SW480 (cell line): ENCODE measurements at places on chromosomes 4 and X.

DNA sequence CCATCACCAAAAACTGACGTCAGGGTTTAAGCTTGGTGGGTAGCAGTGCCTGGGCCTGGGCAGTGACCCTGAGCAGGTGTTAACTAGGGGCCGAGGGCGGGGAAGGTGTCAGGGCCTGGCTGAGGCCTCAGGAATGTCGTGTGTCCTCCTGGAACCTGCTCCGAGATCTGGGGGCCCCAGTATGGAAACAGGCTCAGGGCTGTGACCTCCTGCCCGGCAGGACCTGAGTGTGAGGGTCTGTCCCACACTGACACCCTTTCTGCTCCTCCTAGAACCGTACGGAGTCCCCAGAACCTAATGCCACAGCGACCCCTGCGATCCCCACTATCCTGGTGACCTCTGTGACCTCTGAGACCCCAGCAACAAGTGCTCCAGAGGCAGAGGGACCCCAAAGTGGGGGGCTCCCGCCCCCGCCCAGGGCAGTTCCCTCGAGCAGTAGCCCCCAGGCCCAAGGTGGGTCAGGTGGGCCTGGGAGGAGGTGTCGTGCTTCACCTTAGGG is 741 bp downstream of the HGFAC start:
- no peak for DNase-seq

DNA sequence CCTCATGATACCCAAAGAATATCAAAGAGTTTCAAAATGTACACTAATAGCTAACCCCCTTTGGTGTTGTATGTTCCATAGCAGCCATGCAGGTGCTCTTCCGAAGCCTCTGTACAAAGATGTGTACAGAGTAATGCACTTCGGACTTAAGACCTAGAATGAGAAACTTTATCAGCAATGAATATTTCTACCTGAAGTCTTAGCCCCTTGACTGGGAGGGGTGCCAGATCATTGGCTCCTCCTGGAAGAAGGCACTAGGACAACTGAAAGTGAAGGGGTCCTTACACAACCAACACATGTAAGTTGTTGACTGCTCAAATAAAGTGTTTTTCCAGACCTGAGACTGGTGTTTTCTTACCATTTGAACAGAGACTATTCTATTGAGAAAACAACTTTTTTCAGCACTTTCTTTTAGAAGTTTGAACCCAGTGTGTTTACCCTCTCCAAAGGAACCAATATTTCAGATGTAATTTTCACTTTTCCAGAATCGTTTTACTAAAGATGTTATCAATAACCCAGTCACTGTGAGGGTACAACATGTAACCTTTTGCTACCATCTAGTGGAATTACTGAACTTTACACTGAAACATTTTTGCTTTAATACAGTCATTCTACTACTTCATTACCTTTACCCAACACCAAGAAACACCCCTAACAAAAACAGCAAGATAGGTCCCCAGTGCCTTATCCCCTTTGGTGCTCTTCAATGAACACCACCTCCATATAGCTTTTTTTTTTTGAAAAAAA is 33.3 kb upstream of the PRDX4 start:
- DNase-seq: peak; percentile 13

DNA sequence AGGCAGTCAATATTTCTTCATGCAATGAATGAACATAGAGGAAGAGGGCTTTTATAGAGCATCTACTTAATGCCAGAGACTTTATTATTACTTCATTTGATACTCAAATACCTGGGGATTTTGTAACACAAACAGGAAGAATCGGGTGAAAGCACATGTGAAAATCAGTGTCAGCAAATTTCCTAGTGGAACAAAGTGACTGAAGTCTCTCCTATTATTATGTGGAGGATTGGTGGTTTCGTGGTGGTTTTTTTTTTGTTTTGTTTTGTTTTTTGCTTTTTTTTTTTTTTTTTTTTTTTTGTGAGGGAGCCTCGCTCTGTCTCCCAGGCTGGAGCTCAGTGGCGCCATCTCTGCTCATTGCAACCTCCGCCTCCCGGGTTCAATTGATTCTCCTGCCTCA is 207.0 kb downstream of the RRAGB start:
- DNase-seq: no peak

DNA sequence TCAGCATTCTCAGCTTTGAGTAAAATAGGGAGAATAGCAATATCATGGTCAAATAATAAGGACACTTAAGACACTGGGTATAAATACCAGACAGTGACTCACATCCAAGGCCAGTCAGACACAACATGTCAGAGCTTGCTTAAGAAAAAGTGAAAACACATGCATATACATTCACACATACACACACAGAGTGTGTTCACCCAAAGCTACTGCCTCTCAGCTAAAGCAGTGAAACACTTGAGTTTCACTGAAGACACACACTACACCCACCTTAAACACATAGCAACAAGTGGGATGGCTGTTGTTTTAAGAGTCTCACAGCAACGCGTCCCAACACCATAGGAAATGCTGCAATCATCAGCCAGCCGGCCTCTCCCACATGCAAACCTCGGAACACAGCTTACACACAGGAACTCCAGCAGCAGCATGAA is 14.4 kb downstream of the SHROOM4 start:
- DNase-seq: no peak

DNA sequence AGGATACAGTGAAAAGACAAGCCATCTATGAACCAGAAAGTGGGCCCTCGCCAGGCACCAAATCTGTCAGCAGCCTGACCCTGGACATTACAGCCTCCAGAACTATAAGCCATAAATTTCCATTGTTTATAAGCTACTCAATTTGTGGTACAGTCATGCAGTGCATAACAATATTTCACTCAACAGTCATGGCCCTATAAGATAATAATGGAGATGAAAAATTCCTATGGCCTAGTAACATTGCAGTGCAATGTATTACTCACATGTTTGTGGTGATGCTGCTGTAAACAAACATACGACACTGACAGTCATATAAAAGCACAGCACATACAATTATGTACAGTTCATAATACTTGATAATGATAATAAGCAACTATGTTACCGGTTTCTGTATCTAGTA is 17.1 kb upstream of the TLR1 start:
- no peak for DNase-seq

DNA sequence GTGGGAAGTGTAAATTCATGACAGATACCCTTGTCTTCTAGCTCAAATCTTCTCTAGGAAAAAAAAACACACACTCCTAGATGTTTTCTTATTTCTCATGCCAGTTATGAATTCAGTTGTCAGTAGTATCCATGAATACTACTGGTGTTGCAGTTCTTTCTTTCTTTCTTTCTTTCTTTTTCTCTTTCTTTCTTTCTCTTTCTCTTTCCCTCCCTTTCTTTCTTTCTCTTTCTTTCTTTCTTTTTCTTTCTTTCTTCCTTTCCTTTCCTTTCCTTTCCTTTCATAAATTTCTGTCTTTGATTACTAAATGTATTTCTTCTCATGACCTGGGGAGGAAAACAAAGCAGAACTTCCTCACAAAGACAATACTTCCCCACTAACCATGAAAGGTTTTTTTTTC is 253.8 kb downstream of the PCDH7 start:
- DNase-seq: no peak

DNA sequence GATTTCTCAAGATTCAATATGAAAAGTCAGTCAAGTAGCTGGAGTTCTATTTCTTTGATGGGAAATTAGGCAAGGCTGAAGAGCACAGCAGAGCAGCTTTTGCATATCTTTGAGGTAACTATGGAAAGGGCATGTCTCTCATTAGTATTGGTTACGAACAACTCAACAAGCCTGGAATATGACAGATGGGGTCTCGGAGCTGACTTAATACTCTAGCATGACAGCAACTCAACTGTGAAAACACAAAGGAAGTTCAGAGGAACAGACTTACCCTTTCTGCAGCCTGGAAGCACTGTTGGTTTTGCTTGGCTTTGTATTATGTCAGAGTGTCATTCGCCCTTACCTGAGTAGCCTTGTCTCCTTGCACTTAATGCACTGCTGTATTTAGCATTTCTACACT is 79.9 kb upstream of the AADAT start:
- no peak for DNase-seq

DNA sequence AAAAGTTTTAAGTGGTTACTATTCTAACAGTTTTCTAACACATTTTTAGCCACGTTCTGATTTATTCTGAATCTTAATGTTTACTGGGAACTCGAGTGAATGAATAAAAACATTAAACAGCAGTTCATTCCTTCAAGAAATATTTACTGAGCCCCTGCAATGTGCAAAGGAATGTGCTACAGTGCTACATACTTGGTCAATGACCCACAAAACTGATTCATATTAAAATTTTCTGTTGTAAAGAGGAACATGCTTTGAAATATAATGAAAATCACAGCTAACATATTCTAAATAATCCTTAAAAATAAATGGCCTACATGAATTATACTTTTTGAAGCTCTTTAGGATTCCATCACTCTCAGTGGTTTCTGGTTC is 78.7 kb downstream of the ARAP2 start:
- DNase-seq: no peak

DNA sequence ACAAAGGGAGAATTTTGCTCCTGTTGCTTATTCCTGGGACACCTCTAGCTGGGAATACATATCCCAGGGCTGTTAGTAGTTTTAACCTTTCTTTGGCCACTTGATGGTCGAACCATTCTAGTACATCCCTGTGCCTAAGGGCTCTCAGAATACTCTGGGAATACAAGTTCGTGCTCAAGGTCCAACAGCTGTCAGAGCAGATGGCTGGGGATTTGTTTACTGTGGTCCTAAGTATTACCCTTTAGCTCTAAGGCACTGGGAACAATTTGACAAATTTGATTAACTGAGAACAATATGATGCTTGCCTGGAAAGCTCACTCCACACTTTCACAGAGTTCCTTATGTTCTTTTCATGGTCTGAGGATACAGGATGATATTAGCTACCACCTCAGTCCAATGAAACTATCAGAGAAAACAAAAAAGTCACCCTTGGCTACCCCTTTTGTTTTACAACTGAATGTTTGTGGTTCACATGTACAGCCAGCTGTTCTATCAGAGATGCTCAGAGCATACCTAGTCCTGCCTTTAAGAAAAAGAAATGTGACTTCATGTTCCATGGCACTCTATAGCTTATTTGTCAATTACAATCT is 47.4 kb upstream of the PHOX2B start:
- DNase-seq: no peak

- DNase-seq: peak; percentile 48
Measured at GRCh38 chr4:137819964-137820383, 287.7 kb upstream of the PCDH18 start.

- DNase-seq: no peak
Measured at GRCh38 chrX:142201113-142201512, 4.0 kb downstream of the MAGEC2 start.

DNA sequence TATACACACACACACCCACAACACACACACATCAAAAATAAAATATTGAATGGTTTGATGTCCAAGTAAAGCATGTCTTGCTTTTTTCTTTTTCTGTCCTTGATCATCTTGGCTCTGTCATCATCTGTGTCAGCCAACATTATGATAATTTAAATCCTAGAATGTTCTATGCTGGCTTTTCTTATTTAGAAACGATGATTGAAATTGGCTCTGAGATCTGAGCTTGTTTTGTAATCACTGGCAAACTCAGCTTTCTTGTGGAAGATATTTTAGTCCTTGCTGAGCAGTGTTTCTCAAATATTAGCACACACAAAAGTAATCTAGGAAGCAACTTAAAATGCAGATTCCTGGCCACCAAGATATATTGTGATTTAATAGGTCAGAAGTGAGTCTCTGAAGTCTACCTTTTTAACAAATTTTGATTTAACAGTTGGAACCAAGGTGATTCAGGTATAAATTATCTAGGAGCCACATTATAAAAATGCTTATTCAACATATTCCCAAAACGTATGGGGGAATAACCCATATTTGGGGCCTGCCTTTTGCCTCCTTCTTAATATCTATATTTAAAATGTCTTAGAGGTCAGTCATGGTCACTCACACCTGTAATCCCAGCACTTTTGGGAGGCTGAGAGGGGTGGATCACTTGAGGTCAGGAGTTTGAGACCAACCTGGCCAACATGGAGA is 24.0 kb upstream of the DSPP start:
- no peak for DNase-seq

DNA sequence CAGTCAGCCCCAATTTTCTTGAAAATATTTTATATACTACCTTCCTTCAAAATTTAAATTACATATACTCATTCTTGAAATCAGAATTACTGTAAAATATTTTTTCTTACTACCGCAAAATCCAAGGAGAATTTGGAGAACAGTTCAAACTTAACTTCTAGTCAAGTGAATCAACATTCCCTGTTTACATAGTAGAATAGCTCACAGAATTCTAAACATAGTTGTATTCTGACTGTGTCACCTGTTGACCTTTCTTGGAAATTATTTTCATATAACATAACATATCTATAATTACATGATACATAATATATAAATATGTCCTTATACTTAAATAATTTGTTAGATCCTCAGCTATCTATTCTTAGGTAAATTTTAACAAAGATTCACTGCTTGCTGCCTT is 31.0 kb upstream of the FGF5 start:
- no peak for DNase-seq

DNA sequence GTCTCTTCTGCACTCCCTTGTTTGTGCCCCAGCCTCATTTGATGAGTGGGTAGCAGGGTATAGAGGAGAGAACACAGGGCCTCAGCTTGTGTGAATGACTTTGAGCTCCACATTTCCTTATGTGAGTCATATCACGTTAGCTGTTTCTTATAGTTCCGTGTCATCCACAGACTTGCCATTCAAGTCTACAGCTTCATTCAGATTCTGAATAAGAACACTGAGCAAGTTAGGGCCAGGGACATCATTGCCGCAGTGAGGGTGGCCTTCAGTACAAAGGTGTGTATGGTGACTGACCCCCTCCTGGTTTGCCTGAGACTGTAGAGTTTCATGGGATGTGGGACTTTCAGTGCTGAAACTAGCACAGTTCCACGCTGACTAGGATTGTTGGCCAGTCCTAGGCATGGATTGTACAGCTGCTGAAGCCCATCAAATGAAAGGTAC is 23.6 kb downstream of the KLF3 start:
- DNase-seq: no peak

DNA sequence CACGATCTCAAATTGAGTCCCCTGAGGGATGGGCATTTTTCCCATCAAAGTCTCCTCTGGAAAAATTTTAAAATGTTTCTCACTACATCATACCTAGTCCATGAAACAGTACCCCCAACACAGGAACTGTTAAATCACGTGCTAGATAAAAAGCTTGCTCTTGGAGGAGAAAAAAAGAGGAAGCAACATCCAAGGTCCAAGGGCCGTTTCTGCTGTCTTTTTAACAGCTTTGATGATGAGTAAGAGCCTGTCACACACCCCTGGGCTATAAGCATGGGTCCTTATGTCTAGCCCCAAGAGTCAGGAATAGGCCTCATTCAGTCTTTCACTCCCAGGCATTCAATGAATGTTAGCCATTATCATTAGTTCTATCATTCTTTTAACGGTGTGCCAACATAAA is 128.9 kb downstream of the SH3KBP1 start:
- DNase-seq: no peak

DNA sequence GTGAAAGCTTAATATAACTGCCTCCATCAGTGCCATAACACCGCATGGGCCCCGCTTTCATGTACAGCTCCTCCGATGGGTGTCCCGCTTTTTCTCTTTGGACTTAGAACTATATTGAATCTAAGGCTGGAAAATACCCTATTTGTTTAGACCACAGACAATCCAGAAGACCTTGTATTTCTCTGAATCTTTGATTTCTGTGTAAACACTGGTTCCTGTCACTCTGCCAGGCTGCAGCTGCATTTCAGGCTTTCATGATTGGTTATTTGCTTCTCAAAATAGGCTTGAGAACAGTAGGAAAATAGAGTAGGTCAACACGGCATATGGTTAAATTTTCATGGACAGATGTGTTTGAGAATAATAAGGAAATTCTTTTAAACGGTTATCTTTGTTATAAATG is 80.0 kb downstream of the NWD2 start:
- DNase-seq: no peak

- DNase-seq: peak; percentile 71
Measured at GRCh38 chr4:3729188-3729881, 36.9 kb upstream of the ADRA2C start.

GRCh38 chrX:115582616-115583495 is 21.9 kb downstream of the PLS3 start:
- DNase-seq: no peak
